ENCODE measurements at places on chromosomes 1 and 21.

DNA sequence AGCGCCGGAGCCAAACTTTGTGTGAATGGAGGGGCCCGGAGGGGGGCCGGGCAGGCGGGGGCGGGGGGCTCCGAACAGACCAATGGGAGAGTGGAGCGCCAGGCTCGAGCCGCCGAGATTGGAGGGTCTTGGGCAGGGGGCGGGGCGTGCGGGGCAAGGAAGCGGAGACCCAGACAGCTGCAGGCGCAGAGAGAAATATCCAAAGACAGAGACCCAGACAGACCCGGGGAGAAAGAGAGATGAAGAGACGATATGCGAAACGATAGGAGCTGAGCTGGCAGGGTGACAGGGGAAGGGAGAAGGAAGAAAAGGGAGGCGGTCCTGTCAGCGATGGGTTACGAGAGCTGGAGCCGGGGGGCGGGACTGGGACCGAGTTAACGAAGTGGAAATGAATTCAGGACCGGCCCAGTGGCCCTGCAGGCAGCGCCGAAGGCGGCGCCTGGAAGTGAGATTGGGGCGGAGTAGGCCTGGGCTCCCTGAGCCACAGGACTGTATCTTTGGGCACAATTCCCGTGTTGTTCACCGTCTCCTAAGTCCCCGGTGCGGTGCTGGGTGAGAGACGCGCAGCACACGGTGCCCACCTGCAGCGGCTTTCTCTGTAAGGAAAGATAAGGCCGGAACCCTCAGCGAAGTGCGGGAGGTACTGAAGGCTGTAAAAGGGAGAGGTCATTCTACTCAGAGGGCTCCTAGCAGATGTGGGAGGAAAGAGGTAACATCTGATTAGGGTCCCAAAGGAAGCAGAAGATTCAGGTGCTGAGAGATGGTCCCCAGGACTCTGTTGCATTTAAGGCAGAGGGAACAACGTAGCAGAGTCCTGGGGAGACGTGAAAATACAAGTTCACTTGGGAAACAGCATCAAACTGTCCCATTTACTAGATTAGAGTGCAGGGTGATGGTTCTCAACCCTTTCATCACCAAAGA is 543 bp upstream of the KCNJ10 start:
- peak; percentile 58 for DNase-seq

- no peak for DNase-seq
These were observed 91.0 kb downstream of the PRDM16 start for GRCh38 chr1:3159996-3160395.

- DNase-seq: no peak
These were observed 179.6 kb downstream of the PLPP3 start for GRCh38 chr1:56399795-56400194.

- no peak for DNase-seq
These were observed 21.3 kb downstream of the UBASH3A start for GRCh38 chr21:42424914-42425541.

DNA sequence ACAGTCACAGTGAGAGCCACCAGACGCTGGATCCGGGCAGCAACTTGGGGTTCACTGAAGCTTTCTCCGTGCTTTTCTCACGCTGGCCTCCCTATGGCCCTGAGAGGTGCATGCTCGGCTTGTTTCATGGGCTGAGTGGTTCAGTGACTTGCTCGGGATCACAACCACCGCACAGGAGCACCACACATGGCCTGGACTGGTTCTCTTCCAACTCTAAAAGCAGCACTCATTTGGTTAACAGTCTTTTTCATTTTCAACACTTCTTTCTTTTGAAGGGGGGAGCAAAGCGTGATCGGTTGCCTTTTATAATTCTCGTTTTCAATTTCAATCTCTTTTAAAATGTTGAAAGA is 26.2 kb downstream of the UBIAD1 start:
- DNase-seq: no peak

DNA sequence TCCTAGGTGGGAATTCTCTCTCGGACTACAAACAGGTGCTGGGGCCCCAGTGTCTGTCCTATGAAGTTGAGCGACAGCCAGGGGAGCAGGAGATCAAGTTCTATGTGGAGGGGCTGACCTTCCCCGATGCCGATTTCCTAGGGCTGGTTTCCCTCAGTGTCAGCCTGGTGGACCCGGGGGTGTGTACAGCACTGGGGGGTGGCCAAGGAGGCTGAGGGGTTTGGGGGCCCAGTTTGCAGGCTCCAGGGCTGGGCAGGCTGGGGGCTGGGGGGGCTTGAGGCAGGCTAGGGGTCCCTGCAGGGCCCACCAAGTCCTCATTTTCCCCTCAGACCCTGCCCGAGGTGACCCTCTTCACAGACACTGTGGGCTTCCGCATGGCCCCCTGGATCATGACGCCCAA is 20.3 kb upstream of the PADI3 start:
- no peak for DNase-seq

DNA sequence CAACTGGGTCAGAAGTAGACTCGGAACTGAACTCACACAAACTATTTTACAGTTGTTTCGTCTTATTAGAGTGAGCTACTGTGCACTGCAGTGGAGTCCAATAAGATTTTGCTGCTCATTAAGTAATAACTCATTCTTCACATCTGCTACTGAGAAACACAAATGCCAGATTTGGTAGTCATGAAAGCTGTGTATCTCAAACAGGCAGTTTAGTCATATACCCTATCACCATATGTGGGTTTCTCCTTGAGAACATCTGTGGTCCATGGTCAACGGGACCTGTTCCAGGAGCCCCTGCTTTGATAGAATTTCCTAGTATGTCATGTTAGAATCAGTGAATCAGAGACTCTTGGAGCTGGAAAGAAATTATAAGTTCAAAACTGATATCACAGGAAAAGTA is 60.4 kb downstream of the ALG14 start:
- peak; percentile 98 for DNase-seq

DNA sequence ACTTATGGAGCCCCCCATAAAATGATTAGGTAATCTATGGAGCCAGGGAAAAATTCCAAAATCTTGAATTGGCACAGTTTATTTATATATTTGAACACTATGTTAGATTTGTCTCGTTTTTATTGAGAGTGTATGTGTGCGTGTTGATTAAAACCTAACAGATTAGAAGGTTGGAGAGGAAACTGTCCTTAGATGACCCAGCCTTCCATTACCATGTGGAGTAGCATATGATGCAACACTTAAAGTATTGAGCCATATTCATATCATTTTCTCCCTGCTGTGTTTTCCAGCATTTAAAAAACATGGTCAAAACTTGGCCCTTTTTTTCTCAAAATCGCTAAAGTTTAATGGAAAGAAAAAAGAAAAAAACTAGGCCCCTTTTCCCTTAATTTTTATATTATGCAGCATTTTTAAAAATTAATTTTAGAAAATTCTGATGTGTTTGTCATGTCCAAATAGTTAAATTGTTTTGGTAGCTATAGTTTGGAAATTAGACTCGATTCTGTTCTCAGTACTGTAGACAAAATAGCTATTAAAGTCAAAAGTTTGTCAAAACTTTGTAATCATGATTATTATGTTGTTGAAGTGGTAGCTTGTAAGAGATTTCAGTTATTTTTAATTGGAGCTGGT is 2.3 kb downstream of the LRRC8D start:
- DNase-seq: peak; percentile 45
